ENCODE measurements at places on chromosomes 12 and 14.

DNA sequence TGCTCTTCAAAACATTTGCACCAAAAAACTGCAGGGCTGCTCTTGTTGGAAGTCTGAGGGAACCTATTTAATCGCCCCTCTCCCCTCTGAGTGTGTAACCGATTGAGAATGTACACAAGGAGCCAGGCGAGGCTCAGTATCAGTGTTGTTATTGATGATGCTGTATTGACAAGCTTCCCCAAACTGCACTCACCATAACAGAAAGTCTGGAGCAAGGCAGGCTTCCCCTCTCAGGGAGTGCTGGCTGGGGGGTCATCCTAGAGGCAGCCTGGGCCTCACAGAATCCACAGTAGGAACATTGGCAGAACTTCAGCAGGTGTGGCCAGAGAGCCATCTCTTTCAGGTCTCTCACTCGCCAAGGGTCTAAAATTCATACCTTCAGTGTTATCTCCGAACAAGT, 58.1 kb upstream of the TUNAR start:
- DNase-seq: no peak

DNA sequence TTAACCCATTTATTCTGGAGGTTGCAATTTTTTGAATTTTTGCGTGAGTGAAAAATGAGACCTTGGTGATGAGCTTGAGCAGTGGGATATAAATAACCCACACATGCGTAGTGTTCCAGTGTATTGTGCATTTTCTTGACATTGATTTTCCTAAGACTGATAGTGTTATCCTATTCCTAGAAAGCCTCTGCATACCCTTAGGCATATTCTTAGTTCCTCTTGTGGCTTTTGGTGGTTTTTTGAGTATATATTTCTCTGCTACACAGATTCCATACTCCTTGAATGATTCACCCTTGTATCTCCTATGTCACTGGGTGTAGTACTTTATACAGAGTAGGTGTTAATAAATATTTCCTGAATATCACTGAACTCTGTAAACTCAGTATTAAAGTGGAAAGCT, 363.4 kb upstream of the PDE3A start:
- DNase-seq: no peak

GRCh38 chr12:53326460-53327185, 5.2 kb upstream of the AAAS start:
- no peak for DNase-seq

GRCh38 chr14:102993523-102993922, 63.8 kb downstream of the CDC42BPB start:
- DNase-seq: no peak

- DNase-seq: no peak
Observed at GRCh38 chr12:76688631-76689030, 75.3 kb upstream of the ZDHHC17 start.

DNA sequence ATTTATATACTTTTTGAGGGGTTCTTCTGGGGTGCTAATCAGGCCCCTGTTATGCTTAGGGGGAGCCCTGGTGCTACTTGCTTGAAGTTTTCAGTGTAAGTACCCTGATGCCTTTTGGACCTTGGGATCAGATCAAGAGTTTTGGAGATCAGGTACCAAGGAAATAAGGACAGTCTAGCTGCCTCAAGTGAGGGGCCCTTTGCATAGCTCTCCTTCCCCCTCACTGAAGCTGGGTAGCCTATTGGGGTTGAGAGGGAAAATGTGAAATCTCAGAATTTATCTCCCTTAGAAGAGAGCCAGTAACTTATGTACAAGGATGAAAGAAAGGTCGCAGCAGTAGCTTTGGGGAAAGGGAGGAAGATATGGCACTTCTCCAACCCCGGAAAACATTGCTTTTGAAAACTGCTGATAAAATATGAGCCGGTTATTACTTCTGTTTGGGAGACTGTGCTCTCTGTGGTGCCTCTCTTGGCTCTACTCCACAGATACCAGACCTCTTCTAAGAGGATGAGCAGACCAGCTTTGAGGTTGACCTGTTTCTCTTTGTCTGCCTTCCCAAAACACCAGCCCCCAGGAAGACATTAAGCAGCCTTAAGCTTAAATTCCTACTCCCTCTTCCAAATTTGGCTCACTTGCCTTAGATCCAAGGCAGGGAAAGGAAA, 8.8 kb upstream of the AMHR2 start:
- DNase-seq: no peak

DNA sequence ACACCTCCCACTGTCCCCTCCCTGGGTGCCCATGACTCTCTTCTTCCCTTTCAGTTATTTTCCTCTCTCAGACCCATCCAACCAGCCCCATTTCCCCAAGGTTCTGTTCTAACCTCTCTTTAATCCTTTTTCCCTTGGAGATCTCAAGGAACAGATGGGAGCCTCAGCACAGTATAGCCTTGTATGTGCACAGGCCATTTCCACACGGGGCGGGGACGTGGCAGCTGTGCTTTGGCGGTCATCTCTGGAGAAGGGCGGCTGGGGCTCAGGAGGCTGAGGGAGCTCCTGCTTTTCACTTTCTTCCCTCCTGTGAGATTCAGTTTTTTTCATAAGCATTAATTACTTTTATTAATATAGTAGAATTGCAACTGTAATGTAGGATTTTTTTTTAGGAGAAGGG, 212.2 kb downstream of the ZFP36L1 start:
- no peak for DNase-seq

- DNase-seq: no peak
Observed at GRCh38 chr14:38490273-38490672, 234.4 kb upstream of the CLEC14A start.

DNA sequence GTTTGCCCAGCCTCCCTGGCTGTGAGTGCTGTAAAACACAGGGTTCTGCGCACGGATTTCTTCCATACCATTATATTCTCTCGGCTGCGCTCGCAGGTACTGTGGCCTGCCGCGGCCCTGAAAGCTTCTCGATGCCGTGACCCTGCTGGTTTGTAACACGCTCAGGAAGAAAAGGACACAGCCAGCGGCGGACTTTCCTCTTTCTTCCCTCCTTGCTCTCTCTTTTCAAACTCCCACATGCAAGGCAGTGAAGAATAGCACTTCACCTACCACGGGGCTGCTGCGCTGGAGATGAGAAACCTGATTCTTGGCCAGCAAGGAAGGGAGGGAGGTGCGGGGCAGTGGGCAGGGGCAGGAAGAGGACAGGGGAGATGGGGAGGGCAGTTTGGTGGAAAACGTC, 130.2 kb downstream of the RBM19 start:
- DNase-seq: no peak

- no peak for DNase-seq
Observed at GRCh38 chr12:46676797-46677520, 148.8 kb downstream of the SLC38A4 start.

DNA sequence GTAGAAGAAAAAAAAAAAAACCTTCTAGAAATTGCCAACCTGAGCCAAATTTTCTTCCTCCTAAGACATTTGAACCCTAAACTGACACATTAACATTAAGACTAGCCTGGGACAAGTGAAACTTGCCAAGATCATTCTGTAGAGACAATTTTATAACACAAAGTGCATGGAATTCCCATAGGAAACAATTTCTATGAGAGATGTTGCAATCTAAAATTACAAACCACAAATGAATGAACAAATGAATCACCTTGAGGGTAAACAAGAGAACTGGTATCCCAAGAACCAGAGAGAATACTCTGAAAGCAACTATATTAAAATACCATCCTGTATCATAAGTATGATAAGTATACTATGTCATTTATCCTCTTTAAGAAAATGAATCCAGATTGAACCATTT, 165.3 kb downstream of the DICER1 start:
- no peak for DNase-seq

- DNase-seq: no peak
Observed at GRCh38 chr14:101972126-101972866, 7.9 kb downstream of the DYNC1H1 start.

DNA sequence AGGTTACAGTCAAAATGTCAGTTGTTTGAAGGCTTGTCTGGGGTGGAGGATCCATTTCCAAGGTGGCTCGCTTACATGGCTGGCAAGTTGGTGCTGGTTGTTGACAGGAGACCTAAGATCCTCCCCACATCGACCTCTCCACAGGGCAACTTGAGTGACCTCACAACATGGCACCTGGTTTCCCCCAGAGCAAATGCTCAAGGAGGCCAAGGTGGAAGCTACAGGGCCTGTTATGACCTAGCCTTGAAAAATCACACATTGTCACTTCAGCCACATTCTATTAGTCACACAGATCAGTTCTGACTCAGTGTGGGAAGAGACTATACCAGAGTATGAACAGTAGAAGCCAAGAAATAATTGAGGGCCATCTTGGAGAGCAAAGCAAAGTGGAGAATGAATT, 11.3 kb upstream of the GNG2 start:
- no peak for DNase-seq

DNA sequence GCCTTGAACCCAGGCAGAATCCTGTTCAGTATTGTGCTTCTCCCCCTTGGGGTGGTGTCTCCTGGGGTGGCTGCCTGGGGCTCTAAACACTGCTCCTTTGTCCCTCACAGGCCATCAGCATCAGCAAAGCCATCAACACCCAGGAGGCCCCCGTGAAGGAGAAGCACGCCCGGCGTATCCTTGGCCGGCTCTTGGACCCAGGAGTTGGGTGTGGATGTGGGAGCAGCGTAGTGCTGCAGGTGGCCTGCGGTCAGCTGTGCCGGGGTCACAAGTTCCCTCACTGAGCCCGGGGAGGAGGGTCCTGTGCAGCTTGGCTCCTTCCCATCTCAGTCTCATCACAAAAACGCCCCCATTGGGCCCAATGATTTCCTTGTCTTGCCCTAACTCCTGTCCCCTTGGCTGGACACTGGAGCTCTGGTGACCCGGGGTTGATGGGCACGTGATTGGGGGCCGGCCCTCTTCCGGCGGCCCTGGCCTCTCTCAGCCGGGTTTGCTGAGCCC, 12.7 kb downstream of the HIP1R start:
- DNase-seq: no peak

DNA sequence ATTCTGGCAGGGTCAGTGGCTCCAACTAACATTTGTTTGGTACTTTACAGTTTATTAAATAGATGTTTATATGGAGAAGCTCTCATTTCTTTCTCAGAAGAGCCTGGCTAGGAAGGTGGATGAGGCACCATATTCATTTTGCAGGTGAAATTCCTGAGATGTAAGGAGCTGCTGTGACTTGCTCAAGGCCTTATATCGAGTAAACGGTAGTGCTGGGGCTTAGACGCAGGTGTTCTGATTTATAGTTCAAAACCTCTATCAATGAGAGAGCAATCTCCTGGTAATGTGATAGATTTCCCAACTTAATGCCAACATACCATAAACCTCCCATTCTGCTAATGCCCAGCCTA, 42.3 kb downstream of the DAD1 start:
- DNase-seq: no peak

DNA sequence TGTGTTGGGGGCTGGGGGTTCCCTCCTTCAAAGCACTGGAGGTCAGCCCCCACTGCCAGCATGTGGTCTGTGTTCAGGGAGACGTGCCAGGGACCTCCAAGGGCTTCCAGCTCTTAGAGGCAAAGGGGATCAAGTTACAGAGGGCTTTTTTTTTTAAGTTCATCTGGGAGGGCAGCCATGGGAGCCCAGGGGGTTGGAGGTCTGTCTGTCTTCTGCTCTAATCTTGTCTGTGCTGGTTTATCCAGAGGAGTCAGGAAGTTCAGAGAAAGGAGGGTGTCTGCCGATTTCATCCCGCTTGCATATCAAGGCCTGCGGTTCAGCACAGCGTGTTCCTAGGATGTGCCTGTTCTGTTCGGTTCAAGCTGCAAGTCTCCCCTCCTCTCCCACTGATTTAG, 72.2 kb downstream of the TMEM132C start:
- no peak for DNase-seq

- DNase-seq: no peak
Observed at GRCh38 chr12:69204191-69204590, 35.2 kb upstream of the CPSF6 start.

DNA sequence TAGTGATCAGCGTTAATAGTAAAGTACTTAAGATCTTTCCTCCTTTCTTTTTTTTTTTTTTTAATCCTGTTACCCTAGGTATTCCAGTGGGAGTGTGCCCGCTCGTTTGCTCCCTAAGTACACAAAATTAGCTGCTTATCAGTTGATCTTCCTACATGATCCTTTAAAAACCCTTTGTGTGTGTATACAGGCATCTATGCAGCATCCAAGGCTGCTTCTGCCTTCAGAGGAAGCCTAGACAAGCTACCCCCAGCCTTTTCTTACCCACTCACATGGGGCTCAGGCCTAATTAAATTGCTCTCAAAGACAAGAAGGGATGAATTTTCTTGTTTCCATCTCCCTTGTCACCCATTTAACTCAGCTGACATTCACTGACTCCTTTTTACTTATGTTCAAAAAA, 343.4 kb upstream of the LMO3 start:
- no peak for DNase-seq

DNA sequence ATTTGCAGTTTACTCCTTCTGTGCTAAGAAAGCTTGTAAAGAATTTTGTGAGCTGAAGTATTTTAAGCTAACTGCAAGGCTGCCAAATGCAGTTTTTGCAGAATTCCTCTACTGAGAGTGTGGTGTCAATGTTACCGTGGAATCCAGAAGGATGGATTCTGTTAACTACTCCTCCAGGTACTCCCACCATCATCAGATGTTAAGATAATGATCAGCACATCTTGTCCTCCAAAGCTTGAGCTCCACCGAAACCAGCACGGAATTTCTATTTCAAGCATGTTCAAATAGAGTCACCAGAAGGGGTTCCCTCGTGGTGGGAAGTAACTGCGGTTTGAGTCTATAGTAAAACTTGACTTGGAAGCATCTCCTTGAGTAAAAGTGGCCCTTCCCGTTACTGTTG, 64.3 kb upstream of the CDKN3 start:
- DNase-seq: no peak

DNA sequence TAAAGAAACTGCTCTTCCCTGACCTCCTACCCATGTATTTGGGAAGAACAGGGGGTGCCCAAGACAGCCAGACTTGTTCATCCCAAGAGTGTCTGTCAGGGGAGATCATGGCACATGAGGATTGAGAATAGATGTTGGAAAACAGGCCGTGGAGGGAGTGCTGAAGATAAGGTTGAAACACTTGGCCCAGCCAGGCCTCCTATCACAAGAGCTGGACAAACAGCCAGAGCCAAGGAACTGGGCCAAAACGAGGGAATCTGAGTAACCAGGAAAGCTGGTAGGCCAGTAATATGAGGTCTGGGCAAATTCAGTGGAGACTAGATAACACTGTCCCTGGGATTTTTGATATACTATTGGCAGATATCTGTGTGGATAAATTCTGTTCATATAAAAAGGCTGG, 161.7 kb downstream of the TMX1 start:
- no peak for DNase-seq

GRCh38 chr12:726281-727140, 25.9 kb upstream of the WNK1 start:
- no peak for DNase-seq

GRCh38 chr12:81633127-81633526, 126.0 kb downstream of the PPFIA2 start:
- no peak for DNase-seq

GRCh38 chr14:74083161-74083560, 1.1 kb downstream of the ALDH6A1 start:
- DNase-seq: no peak

DNA sequence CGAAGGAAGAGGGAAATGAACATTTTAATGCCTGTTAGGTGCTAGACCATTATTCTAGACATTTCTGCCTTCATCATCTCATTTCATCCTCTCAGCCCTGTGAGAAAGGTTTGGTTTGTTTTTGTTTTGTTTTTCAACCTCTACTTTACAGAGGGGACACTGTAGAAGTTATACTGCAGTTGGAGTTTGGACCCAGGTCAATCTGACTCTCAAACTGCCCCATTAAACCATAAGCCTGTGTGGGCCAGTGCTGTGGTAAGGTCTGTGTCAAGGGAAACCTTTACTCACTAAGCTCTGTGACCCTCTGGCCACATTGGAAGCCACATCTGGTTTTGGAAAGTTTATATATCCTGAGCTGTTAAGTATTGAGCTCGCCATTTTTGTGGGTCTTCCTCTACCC, 8.5 kb downstream of the TEAD4 start:
- DNase-seq: no peak

- DNase-seq: no peak
Observed at GRCh38 chr12:65822732-65823512, 1.4 kb upstream of the HMGA2 start.

Measured in esophagus squamous epithelium (tissue), 5 donors.